HTR-8/SVneo (cell line): ENCODE measurements at places on chromosomes 7 and 10.

GRCh38 chr7:106591146-106591545, 69.8 kb downstream of the CCDC71L start:
- DNase-seq, result no peak

GRCh38 chr10:90591629-90592028, 266.2 kb downstream of the HTR7 start:
- no peak for DNase-seq

DNA sequence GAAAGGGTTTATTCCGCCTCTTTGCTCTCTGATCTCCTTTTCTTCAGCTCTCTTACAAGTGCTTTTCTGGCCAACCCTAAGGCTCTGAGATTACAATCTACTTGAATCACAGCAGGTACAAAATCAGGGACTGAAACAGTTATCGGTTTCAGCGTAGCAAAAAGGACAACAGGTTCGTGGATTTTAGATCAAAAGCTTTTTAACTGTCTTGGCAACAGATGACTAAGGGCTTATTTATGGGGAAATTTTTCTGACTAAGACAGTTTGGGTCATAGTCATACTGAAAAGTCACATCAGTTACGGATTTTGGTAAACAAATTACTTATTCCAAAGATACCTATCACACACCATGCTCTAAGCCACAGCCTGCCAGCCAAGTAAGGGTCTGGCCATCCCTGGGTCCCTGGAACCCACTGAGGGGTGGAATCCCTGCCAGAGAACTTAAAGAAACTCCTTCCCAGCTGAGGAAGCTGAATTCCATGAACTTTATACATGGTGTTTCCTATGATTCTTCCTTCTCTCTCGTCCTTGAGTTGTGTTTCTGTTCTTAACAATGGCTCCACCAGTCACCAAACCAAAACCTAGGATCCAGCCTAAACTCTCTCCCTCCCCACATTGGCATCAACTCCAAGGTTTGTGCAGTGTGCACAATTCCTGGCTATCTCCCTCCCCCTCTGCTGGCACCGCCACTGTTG, 169.3 kb downstream of the FAM107B start:
- no peak for DNase-seq

- DNase-seq, result no peak
Measured at GRCh38 chr10:4051011-4051640, 266.1 kb upstream of the KLF6 start.

DNA sequence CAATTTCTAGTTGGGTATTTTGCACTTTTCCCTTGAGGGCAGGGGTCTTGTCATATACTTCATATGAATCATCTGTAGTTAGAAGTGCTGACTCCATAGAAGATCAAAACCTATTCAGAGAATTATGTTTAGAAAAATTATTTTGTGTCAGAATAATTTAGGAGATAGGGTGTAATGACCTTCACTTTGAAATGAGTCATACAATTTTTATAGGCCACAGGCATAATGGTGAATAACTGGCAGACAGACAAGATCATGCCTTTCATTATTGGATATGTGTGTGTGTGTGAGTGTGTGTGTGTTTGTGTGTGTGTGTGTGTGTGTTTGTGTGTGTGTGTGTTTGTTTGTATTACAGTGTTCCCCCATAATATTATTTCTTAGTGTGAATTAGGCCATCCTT, 523.0 kb downstream of the ANKRD7 start:
- no peak for DNase-seq

DNA sequence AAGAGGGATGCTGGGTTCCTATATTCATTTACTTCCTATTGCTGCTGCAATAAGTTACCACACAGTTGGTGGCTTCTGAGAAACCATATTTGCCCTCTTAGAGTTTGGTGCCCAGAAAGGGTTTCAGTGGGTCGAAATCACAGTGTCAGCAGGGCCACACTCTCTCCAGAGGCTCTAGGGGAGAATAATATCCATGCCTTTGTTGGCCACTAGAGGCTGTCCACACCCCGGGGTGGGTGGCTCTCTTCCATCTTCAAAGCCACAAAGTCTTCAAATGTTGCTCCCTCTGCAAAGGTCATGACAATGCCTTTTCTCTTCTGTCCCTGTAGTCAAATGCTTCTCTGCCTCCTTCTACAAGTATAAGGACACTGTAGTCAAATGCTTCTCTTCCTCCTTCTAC, 989.4 kb downstream of the CCSER2 start:
- no peak for DNase-seq

GRCh38 chr10:79203833-79204232, 135.1 kb downstream of the ZMIZ1 start:
- DNase-seq, result no peak
